ENCODE measurements at places on chromosomes 5 and 9.

- no peak for DNase-seq
Observed at GRCh38 chr5:54294097-54294667, 16.2 kb downstream of the ARL15 start.

- DNase-seq, result no peak
Observed at GRCh38 chr9:136190237-136190601, 14.7 kb downstream of the LHX3 start.

DNA sequence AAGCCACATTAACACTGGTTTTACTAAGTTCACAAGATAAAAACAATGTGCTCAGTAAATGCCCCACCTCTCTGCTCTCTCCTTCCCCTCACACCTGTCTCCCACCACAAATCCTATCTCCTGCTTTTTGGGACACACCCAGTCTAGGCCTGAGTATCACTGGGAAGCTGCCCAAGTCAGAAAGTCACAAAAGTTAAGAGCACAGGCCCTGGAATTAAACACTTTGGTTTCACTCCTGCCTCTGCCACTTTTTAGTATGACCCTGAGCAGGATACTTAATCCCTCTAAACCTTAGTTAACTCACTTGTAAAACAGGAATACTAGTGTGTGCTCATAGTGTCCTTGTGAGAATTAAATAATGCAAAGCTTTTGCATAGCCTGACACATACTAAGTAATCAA lies 11.3 kb downstream of the C5 start:
- DNase-seq, result no peak

DNA sequence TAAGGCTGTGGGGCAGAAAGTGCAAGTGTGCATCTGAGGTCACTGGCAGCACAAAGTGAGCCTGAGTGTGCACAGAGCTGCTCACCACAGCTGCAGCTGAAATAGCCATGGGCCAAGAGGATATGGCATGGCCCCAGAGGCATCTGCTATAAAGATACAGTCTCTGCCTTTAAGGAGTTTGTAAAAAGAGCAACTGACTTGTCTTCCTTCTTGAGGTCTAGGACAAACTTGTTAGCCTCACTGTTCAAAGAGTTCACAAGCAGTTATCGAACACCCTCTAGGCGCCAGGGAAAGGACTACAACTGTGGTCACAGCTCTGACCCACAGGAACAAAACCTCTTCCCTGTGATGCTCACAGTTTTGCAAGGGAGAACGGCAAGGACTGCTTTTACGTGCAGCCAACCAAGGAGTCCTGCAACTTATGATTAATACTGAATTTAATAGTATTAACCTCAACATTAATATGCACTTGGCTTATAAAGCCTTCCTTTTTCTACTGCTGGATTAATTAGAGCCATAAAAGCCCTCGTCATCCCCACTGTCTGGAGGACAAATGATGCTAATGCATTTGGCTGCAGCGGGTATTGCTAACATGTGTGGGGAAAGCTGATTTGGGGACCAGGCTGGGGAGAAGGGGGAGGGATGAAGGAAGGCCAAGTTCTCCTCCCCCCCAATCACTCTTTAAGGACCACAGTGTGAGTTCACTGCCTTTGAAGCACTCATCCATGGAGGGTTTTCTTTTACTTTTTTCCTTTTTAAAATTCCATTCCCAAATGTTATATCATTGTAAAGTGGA lies 189.8 kb upstream of the TRIM32 start:
- no peak for DNase-seq

DNA sequence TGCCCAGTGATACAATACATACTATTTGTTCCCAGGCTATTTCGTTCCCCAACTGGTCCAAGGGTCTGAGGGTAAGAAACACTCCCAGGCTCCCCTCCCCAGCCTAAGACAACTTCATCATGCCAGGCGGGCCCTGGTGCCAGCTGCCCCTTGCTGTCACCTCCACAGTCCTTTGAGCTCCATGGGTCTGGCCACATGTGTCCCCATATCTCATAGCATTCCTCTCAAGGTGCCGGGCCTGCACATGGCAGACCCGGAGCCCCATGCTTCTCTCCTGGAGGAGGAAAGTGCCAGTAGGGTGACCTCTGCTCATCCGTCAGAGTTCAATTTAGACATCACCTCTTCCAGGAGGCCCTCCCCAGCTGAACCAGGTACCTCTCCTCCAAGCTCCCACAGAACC lies 120.5 kb downstream of the C5orf15 start:
- DNase-seq, result peak; percentile 30

DNA sequence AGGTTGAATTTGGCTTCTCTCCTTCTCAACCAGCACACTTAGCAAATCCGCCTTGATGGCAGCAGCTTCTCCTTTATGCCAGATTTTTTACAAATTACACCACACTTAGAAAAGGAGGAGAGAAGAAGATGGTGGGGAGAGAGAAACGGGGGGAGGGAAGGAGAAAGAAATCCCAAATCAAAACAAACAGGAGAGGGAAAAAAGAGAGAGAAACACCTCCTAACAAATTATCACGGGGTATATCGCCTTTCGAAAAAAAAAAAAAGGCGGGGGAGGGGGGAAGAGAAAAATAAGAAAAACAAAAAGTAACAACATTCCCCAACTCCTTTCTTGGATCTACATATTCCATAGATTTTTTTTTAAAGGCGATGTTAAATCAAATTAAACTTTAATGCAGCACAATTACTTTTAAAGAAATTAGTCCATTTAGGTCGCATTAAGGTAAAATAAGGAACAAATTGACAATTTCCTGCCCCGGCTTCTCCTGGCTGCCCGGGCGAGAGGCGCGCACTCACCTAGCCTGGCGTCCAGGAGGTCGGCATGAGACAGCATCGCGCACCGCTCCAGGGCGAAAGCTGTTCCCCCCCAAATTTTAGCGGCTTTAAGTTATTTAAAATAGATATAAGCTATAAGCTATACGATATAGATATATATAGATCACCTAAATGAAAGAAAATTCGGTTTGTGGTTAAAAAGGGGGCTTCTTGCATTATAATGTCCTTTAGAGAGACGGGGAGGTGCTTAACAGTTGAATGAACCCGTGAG lies at the start of gene OTP:
OTP (minus strand) TSS at position 716 of the 765 bp plus-strand sequence; CDS start at position 552, 164 bp downstream.
- no peak for DNase-seq

DNA sequence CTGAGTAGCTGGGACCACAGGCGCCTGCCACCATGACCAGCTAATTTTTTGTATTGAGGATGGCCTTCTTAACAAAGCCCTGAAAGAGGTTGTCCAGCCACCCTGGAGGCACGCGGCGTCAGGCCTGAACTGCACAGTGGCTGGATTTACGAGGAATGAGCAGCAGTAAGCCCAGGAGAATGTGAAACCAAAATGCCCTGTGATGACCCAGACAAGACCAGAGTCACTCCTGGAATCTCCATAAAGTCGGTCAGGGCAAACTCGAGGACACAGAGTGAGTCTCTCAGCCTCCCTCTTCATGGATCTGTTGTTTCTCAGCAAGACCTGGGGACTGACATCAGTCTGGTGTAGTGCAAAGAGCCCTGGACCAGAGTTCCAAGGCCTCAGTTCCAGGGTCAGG lies 53.2 kb upstream of the C5orf58 start:
- no peak for DNase-seq

DNA sequence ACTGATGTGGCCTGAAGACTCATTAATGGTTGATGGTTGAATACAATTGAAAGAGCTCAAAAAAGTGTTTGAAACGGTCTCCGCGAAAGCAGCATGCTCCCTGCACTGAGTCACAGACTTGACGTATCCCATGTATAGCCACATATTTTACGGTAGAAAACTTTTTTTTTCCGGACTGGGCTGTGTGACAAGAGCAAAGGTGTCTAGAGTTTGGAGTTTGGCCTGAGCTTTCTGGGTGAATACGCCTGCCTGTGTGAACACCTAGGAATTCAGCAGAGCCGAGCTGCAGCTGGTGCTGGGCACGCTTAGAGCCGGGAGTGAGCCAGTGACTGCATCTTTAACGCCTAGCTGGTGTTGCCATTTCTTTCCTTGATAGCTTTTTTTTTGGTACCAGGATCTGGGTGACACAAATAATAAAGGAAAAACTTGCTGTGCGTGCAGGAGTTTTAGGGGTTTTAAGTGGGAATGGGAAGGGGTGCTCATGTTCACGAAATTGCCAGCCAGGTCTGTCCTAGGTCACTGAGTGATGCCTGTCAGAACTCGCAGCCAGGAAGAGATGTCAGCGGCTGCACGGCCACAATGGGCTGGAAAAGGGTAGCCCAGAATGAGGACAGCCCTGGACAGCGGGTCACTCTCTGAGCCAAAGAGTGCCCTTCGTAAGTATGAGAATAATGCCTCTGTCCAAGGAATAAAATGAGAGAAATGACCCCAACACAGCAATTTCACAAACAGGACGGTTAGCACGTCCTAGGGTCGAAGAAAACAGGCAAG lies 51.7 kb downstream of the PSMB7 start:
- no peak for DNase-seq

- DNase-seq, result no peak
Observed at GRCh38 chr5:67878933-67879332, 336.6 kb upstream of the PIK3R1 start.

DNA sequence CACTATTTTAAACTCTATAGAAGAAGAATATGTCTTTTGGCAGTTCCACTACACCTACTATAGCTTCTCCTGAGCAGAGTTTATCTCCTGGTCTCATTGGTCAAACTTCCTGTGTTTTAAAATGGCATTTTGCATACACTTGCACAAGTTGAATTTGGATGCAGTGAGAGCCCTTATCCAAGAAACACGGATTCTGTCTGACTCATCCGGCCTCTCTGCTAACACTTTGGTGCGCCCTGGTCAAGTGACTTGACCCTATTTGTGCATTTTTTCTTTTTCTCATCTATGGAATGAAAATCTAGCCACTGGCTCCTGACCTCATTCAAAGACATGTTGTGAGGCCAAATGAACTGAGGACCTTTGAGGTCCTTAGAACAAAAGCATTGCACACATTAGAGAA lies 20.0 kb downstream of the PIP5K1B start:
- DNase-seq, result no peak

- no peak for DNase-seq
Observed at GRCh38 chr5:86968301-86968753, 299.4 kb upstream of the RASA1 start.

DNA sequence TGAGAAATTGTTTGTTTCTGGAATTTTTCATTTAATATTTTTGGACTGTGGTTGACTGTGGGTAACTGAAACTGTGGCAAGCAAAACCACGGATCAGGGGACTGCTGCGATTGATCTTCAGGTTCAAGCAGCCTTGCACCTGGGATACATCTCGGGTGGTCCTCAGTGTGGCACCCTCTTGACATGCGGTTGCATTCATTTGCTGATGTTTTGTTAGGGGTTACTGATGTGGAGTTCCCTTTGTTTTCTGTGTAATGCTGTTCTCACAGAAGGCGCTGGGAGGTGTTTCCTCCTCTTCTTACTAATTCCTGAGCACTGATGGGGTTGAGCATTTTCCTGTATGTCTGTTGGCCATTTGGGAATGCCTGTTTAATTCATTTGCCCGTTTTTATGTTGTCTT lies 60.4 kb downstream of the EHMT1 start:
- no peak for DNase-seq

GRCh38 chr5:57780306-57780960 lies 297.8 kb upstream of the ACTBL2 start:
- DNase-seq, result no peak

- no peak for DNase-seq
Observed at GRCh38 chr5:127885176-127885575, 182.0 kb downstream of the CCDC192 start.

- DNase-seq, result no peak
Observed at GRCh38 chr5:56607551-56607950, 207.8 kb upstream of the MAP3K1 start.

DNA sequence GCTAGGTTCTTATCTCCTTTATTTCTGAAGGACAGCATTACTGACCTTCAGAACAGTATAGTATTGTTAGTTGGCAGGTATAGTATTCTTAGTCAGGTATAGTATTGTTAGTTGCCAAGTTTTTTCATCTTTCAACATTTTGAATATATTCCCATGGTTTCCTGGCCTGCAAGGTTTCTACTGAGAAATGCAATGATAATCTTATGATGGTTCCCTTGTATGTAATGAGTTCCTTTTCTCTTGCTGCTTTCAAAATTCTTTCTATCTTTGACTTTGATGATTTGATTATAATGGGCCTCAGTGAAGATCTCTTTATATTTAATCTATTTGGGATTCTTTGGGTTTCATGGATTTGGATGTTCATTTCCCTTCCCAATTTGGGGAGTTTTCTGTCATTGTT lies 12.4 kb upstream of the HSDL2 start:
- DNase-seq, result no peak

- DNase-seq, result peak; percentile 87
Observed at GRCh38 chr9:135971892-135972291, 10.7 kb upstream of the UBAC1 start.

- DNase-seq, result no peak
Observed at GRCh38 chr5:18252559-18252958, 618.3 kb downstream of the TAF11L14 start.

DNA sequence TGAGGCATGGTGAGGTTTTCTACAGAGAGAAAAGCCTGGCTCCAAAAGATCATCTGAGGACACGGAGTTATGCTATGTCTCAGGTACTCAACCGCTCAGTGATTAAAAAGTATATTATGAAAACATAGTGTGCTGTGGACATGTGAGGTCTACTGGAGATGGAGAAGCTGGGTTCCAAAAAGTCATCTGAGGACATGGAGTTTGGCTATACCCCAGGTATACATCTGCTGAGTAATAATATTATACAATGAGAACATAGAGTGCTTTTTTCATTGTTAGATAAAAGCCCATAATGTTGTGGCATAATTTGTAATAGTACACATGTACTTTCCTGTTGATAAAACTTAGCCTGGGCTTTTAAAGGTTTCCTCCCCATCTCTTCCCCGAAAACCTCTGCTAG lies 70.7 kb upstream of the SHISAL2B start:
- no peak for DNase-seq

DNA sequence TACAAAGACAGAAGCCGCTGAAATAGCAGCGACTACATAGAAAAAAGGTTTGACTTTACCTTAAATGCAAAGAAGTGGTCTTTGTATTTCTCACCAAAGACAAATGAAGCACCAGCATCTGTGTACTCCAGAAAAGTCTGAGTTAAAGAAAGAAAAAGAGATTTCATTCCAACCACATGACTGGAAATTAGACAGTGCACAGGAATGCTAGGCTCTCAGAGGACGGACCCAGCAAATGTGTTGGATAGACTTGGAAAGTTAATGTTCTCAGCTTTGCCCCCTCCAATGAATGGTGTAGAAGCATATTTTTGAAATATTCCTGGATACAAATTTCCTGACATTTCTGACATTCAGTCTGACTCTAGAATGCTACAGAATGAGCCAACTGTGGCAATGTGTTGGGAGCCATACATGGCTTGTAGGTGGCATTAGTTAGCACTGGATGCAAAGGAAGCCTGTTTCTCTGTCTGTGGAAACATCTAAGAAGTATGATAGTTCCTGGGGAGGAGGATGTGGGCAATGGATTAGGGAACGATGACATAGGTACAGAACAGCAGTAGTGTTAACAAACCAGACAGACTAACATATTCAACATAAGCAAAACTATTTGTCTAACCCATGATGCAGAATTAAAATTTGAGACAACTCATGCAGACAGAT lies 43.3 kb downstream of the SLC28A3 start:
- DNase-seq, result no peak

GRCh38 chr5:36701085-36701698 lies 94.8 kb downstream of the SLC1A3 start:
- DNase-seq, result no peak

DNA sequence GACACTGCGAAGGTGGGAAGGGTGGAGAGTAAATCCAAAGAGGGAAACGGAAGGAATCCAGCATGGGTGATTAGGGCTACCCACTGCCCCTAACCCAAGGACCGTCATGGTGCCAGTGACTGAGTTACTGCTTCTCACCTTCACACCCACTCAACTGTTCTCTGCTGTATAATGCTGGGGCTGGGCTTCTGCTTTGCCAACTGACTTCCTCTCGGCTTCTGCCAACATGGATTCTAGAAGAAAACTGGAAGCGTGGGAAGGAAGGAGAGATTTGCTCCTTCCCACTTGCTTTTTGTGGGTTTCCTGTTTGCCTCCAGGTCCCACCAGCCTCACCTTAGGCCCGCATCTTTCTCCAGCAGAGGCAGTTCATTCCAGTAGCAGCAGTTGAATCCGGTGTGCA lies 153.5 kb upstream of the RAI14 start:
- DNase-seq, result no peak

Data from ecto neural progenitor cell (in vitro differentiated cells).